ENCODE measurements at places on chromosomes 6 and 20. TPM values are rescaled to one million over a fixed set of nuclear protein-coding genes. Genes with fewer than 3 reads are reported as not detected.

GRCh38 chr6:155341130-155341828 lies 27.0 kb upstream of the TFB1M start:
- no peak for DNase-seq

- no peak for DNase-seq
Measured at GRCh38 chr20:53013847-53014246, 41.7 kb downstream of the TSHZ2 start.

DNA sequence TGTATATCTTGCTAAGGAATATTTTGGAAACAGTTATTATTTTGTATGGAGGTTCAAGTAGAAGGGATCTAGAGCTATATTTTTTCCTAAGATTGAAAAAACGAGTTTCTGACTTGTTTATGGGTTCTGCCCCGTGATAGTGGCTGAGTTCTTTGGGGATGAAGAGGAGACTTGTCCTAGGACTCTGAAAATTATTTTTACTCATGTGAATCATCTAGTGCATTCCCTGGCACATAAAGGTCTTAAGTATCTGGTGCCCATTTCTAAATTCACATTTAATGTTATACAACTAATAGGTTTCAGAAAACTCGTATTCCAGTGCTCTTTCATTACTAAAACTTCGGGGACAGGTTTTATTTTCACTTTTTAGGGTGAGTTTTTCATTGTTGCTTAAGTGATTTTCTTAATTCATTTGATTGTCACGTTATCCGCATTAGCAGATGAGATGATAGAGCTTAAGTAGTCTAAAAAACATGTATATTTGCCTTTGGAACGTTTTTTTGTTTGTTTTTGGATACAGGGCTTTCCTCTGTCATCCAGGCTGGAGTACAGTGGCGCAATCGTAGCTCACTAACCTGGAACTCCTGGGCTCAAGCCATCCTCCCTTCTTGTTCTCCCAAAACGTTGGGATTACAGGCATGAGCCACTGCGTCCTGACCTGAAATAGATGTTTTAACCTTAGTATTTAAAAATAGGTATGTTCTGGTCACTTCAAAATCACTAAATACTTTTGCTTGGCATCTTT lies 2.1 kb downstream of the NFYA start:
- DNase-seq: no peak

Gene BMP6
- total RNA-seq: 0.07 TPM

Gene RBCK1
- 54.2 TPM for total RNA-seq

Gene PRDM13
- not detected for total RNA-seq

Gene CLIC5
- 0.31 TPM for total RNA-seq

Measured in K562 (cell line).